ENCODE measurements at places on chromosomes 1 and 21.

GRCh38 chr1:58781541-58782177, 2.2 kb downstream of the JUN start:
- peak; percentile 72 for DNase-seq

GRCh38 chr21:33028773-33029384, 3.1 kb downstream of the OLIG2 start:
- DNase-seq, result no peak

DNA sequence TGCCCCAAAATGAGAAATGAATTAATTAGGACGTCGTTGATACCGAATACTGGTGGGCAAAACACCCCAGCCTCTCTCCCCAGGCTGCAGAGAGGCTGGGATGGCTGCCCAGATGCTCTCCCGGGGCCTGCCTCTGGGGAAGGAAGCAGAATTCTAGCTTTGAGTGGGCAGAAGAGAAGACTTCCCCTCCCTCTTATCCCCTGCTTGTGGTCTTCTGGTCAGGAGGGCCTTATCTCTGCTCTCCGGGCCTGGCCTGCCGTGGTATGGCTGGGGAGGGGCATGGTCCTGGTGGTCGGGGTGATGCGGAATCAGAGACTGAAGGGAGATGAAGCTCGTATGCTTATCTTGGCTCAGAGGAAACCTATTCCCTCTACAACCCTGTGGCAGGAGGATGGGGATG, 9.8 kb upstream of the CSF3R start:
- no peak for DNase-seq

DNA sequence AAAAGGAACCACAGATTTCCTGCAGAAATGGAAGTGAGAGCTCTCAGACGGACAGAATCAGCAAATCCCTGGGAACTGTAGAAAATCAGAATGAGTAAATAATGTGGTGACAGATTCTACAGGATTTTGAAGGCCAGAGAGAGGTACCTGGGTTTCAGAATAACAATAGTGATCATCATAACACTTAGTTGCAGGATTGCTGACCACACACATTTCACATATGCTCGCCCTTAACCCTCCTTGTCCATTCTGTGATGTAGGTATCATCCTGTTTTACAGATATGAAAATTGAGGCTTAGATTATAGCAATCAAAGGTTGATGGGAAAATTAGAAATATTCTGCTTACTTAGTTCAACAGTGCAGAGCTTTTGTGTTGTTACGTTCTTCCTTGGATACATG, 97.9 kb upstream of the HOOK1 start:
- no peak for DNase-seq

DNA sequence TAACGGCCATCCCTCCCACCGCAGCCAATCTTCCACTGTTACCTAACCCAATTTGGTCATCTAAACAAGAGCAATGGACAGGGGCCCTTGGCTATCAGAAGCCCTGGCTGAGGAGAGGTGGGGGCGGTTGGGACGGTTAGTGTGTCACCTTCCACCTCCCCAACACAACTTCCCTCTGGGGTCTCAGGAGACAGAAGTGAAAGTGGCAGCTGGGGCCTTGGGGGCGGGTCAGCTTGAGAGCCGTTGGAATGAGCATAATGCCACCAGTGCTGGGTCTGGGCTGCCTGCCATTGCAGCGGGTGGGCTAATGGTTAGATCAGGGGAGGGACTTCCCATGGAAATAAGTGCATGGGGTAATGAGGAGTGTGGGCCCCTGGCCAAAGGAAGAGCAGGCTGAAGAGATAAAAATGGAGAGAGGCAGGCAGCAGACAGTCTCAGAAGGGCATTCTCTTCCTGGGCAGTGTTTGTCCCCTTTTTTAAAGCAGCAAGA, 7.9 kb downstream of the MEF2D start:
- DNase-seq, result no peak
